ENCODE measurements at places on chromosomes 5 and 9.
A peak's percentile ranks its signal among the peaks of the same experiment; 100 is the strongest.

DNA sequence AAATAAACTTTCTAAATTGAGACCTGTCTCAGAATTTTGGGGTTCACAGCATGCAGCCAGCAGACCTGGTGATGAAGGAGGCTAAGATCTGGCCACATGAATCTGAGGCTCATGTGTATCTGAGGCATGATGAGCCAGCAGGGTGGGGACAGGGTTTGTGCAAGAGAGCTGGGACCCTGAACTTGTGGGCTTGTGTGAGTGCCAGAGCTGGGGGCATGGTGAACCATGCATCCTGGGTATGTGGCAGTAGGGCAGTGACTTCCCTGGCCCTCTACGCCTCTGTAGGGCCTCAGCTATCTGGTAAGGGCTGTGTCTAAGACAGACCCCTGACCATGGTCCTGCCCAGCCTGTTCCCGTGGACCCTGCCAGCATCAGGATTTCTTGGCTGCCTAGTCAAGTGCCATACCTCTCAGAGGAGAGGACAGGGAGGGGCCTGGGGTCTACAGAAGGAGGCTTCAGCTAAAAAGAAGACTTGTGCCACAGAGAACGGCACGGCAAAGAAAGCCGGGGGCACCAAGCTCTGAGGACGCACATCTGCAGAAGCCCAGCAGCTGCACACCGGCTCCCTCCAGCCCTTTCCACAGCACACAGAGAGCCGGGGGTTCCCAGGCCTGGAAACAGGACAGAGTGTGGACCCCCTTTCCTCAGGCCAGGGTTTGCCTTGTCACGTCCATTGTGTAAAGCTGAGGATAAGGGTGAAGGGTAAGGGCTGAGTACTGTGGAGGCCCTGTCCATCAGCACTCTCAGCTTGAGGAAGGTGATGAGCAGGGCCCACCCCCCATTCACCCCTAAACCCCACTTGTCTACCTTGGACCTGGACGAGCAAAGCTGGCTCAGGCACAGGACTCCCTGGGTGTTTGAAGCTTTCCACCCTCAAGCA lies 130.1 kb downstream of the MRPL36 start:
- DNase-seq, result no peak

DNA sequence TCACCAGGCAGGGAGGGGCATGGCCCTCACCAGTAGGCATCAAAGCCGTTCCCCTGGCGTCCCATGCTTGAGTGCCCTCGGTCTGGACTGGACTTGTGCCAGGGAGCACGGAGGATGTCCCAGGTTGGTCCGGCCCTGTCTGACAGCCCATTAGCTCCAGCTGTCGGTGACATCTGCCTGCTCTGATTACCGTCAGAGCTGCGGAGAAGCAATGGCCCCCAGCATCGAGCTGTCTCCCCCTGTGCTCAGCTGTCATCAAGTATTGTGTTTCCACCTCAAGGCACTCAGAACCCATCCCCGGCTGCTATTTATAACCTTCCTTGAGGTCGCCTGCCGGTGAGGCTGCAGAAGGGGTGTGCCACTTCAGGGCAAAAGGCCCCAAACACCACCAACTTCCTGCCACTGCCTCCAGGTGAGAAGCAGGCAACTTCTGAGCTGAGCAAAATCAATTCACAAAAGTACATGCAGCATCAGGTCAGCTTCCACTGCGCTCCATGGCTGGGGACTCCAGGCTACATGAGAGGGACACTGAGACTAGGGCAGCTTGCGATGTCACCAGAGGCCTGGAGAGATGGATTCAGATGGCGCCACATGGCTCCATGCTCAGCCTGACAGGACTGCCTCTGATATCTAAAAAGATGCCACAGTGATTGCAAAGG lies 142.7 kb downstream of the C5orf15 start:
- DNase-seq, result peak; percentile 80

DNA sequence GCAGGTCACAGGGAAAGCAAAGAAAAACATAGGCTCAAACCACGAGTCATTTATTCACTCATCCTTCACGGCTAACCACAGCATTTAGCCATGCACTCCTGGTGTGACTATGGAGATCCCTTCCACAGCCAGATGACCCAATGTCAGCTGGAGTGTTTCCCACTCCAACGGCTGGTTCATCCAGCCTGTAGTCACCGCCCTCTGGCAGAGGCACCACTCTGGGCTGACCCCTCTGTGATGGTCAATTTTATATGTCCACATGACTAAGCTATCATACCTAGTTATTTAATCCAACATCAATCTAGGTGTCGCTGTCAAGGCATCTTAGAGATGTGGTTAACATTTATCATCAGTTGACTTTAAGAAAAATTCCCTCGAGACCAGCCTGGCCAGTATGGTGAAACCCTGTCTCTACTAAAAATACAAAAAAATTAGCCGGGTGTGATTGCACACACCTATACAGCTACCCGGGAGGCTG lies 9.5 kb upstream of the PHF19 start:
- DNase-seq, result no peak

GRCh38 chr9:20331095-20331685 lies 291.1 kb downstream of the MLLT3 start:
- no peak for DNase-seq

DNA sequence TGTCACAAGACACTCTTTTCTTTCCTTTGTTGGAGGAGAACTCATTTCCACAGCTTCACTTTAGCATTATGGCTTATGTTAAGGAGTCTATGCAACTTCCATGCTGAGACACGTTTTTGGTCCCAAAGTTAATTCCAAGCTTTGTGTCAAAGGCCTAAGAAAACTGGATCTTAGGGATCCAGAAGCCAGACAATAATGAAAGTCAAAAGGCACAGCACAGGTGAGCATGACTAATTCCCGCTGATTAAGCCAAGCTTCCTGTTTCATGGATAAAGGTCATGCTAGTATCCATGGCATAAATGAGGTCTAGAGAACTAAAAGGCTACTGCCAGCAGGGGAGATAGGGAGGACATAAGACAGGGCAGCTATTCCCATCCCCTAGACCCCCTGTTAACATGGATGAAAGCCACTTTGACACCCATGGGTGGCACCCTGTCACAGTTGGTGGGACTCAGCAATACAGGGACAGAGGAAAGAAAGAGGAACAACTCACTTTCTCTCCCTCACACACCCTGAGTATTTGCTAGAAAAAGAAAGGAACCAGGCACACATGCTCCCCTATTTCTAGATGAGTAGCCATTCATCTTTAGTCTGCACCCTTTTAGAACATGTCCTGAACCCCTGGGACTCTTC lies 438.1 kb upstream of the CDH9 start:
- DNase-seq, result no peak

DNA sequence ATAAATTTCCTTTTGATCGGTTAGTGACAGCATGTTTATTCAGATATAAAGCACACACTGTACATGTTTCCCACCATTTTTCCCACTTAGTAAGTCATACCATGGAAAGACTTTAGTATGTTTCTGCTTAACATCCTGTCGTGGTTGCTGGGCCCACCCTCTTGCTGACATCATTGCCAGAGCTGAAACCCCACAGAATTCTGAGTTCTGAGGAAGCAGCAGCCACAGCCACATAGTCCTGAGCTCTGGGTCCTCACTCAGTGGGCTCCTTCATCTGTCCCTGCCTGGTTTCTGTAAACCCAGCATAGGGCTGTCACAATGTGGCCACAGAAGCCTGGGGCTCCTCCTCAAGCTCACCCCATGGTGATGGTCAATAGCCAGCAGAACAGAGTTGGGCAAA lies 441.5 kb downstream of the ENC1 start:
- no peak for DNase-seq

GRCh38 chr5:135089912-135090311 lies 55.9 kb upstream of the PITX1 start:
- no peak for DNase-seq

GRCh38 chr9:128555180-128555721 lies 2.9 kb downstream of the SPTAN1 start:
- no peak for DNase-seq

GRCh38 chr5:169893010-169893409 lies 87.3 kb downstream of the INSYN2B start:
- no peak for DNase-seq

DNA sequence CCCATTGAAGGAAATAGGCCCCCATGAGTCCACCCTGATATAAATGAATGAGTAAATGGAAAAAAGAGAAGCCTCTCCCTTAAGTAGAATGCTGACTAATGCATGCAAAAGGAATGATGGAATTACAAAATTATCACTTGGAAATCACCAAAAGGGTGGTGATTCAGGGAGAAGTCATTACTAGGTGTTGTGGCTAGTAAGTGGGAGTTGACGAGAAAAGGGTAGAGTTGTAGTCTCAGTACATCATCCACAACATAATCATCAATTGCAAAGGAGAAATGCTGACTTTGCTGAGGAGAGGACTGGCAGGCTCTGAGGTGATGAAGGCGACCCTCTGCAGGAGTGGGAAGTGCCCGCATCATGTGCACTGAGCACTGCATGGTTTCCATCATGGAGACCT lies 201.5 kb upstream of the S1PR3 start:
- no peak for DNase-seq

DNA sequence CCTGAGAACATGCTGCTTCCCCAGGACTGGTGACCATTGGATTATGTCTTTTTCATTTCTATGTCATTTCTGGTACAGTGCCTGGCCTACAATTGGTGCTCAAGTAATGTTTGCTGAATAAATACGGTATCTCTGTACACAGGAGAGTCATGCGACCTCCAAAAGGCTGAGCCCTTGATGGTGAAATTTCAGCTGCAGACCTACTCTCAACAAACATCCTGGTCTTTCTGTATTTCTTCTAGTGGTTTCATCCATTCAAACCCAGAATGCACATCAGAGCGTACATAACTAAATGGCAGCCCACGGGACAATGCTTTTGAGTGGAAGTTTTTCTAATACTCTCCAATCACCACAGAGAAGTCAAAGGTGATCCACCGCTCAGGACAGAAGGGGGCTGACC lies 62.6 kb upstream of the RPS23 start:
- no peak for DNase-seq

- DNase-seq, result peak; percentile 40
Measured at GRCh38 chr5:16095612-16096011, 84.0 kb downstream of the MARCHF11 start.

GRCh38 chr9:129990269-129991010 lies 52.5 kb downstream of the FNBP1 start:
- DNase-seq, result no peak

GRCh38 chr5:77669677-77670076 lies 31.2 kb upstream of the OTP start:
- no peak for DNase-seq

- DNase-seq, result peak; percentile 29
Measured at GRCh38 chr9:136545965-136546696, at the start of gene NOTCH1. Gene NOTCH1, minus strand, starts transcription at chr9:136546048. Its CDS starts 262 bp downstream, at chr9:136545786.

DNA sequence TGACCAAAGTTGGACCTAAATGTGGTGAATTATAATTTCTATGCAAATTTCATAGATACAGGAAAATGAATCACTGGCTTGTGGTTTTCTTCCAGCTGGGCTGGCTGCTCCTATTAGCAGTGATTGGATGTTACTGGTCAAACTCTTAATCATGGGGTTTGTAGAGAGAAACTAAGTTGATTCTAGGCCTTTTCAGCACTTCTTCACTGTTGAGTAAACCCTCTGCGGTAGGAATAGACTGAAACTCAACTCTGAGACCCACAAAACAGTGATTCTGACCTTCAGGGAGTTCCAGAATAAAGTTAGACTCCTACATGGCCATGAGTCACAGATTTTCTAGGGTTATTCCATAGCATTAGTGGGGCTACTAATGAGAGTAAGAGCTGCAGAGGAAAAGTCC lies 47.9 kb upstream of the FKTN start:
- DNase-seq, result no peak

DNA sequence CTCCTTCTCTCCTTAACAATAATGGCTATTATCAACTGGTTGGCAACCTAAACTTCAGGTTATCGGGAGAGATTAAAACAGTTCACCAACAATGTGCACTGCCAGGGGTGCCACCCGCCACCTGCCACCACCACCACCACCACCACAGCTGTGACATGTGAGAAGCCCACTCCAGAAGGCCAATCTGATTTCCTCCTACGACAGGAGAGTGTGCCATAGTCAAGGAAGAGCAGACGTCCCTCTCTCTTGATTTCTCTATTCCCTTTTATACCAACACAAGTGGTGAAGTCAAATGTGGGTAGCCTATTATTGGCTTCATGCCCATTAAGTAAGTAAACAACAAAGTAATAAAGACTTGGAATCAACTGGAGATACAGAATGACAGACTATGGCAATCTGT lies 22.4 kb downstream of the GNAQ start:
- peak; percentile 78 for DNase-seq

DNA sequence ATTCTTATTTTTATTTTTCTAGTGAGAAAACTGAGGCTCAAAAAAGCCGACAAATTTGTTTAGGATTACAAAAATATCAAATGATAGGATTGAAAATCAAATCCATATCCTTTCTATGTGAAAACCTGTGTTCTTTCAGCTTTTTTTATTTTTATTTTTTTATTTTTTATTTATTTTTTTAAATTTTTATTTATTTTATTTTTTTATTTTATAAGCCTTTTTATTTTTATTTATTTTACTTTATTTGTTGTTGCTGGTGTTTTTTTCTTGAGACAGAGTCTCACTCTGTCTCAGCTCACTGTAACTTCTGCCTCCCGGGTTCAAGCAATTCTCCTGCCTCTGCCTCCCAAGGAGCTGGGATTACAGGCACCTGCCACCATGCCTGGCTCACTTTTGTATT lies 45.4 kb upstream of the CDKN2B start:
- DNase-seq, result no peak

DNA sequence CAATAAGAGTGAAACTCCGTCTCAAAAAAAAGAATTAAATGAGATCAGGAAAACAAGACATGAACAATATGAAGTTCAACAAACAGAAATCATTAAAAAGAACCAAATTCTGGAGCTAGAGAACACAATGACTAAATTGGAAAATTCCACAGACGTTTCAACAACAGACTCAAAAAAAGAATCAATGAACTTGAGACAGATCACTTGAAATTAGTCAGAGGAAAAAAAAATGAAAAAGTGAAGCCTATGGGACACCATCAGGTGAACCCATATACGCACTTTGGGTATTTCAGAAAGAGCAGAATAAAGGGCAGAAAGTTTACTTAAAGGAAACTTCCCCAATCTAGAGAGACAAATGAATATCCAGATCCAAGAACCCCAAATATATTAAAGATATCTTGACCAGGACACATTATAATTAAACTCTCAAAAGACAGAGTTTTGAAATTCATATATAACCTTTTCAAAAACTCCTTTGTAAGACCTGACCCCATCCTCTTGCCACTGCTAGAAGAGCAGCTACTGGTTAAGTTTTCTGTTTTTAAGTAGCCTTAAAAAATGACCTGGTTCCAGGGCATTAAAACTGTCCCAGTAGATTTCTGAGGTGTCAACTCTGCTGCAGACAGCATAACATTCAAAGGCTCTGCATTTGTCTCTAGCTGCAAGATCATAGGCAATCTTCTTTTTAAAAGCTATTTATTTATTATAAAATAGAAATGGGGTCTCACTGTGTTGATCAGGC lies 7.7 kb upstream of the MATR3 start:
- DNase-seq, result no peak
